ENCODE measurements at places on chromosomes 12 and 14.

DNA sequence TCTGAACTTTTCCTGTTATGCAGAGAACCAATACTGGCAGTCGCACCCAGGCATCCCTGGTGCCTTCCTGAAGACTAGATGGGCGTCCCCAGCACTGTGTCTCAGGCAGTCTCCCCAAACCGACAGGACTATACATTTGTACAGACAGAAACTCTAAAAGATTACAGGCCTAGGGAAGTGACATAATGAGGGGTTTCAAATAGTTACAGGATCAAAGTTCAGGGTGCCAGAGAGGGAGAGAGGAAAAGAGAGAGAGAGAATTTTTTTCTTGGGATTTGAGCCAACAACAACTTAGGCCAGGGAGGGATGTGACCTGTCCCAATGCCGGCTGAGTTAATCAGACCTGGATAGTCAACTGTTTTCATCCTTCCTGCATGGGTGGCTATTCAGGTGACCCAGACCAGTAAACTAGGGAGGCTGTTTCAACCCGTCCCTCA is 9.3 kb upstream of the GMFB start:
- DNase-seq, result no peak

GRCh38 chr14:73750531-73750901 is 36.3 kb upstream of the PNMA1 start:
- no peak for DNase-seq

DNA sequence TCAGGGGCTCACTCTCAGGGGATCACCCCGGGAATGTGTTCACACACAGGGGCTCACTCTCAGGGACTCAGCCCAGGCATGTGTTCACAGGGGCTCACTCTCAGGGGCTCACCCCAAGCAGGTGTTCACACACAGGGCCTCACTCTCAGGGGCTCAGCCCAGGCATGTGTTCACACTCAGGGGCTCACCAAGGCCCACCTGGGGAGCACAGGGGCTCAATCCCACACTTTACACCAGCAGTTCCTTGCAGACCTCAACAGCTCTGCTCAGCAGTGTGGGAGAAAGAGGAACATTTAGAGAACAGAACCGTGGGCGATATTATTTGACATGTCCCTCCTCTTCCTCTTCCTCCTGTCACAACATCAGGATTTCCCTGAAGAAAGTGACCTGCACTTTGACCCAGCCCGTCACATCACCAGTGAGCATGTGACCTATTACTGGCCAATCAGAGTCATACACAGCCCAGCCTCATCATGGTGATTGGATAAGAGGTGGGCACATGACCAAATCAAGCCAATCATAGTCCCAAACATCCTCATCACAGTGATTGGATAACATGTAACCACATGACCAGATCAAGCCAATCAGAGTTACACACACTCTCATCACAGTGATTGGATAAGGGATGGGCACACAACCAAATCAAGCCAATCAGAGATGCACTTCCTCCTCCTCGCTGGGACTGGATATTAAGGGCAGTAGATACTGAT is 359.4 kb upstream of the SFSWAP start:
- DNase-seq, result no peak

- no peak for DNase-seq
Observed at GRCh38 chr14:69460093-69460701, 24.3 kb upstream of the PLEKHD1 start.

- DNase-seq, result peak; percentile 62
Observed at GRCh38 chr12:108441549-108441948, 73.5 kb upstream of the FICD start.

GRCh38 chr12:94074980-94075629 is 73.3 kb upstream of the PLXNC1 start:
- peak; percentile 56 for DNase-seq

DNA sequence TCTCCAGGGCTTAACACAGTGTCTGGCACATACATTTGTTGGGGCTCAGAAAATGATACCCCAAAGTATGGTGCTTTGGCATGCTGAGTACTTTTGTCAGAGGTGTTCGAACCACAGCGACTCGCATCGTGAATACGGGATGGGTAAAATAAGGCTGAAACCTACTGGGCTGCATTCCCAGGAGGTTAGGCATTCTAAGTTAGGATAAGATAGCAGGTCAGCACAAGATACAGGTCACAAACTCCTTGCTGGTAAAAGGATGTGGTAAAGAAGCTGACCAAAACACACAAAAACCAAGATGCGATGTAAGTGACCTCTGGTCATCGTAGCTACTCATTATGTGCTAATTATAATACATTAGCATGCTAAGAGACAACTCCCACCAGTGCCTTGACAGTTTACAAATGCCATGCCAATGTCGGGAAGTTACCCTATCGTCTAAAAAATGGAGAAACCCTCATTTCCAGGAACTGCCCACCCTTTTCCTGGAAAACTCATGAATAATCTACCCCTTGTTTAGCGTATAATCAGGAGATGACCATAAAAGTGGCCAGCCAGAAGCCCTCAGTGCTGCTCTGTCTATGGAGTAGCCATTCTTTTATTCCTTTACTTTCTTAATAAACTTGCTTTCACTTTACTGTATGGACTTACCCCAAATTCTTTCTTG is 3.3 kb upstream of the AEBP2 start:
- no peak for DNase-seq

GRCh38 chr12:65168681-65169319 is 583 bp upstream of the LEMD3 start:
- no peak for DNase-seq

GRCh38 chr12:32921397-32921796 is 24.8 kb upstream of the PKP2 start:
- DNase-seq, result no peak

DNA sequence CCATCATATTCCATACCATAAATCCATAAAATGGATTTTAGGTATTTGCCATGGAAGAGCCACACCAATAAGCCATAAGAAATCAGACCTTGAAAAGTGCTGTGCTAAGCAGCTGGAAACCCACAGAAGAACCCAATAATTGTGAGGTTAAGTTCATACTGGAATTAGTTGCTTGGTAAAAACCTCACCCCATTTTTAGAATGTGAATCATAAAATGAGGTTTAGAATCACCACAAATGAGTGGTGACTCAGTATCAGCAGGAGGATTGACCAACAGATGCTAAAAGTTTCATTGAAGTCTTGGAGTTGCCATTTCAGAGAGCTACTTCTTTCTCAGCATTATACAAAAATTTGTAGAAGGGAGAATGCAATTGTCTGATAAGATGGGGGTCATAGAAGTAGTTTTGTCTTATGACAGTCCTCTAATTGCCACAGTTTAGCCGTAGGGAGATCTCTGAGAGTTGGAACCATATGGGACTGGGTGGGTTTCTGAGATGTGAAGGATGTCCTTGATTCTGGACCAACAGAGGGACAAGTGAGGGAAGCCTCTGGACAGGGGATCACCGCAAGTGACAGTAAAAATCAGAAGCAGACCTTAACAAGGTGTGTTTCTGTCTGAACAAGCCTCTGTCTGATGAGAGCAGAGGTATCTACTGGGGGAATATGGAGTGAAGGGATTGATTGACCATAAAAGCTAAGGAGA is 1.4 kb upstream of the STON2 start:
- DNase-seq, result no peak

DNA sequence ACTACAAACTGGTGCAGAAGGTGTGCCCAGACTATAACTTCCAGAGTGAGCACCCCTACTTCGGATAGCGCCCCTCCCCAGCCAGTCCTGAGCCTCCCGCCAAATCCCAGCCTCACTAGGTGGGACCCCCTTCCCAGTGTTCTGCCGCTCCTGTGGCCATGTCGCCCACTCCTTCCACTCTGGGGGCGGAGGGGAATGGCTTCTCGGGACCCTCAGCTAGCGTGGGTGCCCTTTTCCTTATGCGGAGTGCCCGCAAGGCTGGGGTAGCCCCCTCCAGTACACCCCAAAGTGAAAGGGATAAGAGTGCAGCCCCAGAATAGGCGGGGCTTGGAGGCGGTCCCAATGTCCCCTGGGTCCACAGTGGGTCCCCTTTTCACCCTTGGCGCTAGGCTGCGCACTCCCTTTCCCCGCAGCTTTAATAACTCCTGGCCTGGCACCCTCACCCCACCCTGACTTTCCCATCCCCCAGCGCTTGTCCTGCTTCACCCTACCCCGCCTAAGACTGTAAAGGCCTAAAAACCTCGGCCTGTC is 3.8 kb upstream of the SHMT2 start:
- no peak for DNase-seq

- DNase-seq, result no peak
Observed at GRCh38 chr12:124321556-124322270, 26.8 kb downstream of the RFLNA start.

DNA sequence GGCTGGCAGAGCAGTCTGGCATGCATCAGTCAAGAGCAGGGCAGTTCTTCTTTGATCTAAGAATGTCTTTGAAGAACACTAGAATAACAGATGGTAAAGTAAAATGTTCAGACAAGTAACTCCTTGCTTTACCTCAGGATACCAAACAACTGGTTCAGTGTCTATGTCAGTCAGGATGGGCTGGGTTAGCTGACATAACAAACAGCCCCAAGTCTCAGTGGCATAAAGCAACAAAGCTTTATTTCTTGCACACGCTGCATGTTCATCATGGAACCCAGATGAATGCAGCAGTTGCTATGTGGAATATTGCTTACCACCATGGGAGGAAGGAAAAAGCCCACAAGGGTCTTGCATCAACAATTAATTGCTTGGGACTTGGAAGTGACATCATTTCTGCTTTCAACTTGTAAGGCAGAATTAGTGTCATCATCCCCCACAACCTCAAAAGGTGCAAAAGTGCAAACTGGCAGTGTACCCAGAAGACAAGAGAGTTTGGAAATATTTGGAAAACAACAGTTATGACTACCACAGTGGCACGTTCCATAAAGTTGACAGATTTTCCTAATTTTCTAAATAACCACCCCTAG is 21.2 kb downstream of the GPRC5D start:
- DNase-seq, result no peak

DNA sequence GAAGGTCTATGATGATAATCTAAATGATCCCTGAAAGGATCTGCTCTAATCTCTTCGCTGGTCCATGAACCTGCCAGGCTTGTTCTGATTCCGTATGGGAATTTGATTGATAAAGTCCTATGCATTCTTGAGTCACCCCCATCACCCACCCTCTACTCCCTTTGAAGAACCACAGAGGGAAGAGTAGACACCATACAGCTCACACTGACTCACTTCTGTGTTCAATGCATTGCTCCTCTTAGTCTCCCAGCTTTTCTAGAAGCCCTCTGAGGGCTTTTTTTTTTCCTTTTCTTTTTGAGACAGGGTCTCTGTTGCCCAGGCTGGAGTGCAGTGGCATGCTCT is 18.5 kb upstream of the GPRC5A start:
- DNase-seq, result no peak

GRCh38 chr14:73746520-73747378 is 32.6 kb upstream of the PNMA1 start:
- DNase-seq, result peak; percentile 38

- no peak for DNase-seq
Observed at GRCh38 chr14:50023671-50024490, 92.5 kb downstream of the VCPKMT start.

- no peak for DNase-seq
Observed at GRCh38 chr12:104460973-104461698, 4.4 kb downstream of the CHST11 start.

- no peak for DNase-seq
Observed at GRCh38 chr12:48691826-48692487, 9.9 kb upstream of the KANSL2 start.

- DNase-seq, result no peak
Observed at GRCh38 chr12:54294953-54295566, 5.8 kb downstream of the NFE2 start.

DNA sequence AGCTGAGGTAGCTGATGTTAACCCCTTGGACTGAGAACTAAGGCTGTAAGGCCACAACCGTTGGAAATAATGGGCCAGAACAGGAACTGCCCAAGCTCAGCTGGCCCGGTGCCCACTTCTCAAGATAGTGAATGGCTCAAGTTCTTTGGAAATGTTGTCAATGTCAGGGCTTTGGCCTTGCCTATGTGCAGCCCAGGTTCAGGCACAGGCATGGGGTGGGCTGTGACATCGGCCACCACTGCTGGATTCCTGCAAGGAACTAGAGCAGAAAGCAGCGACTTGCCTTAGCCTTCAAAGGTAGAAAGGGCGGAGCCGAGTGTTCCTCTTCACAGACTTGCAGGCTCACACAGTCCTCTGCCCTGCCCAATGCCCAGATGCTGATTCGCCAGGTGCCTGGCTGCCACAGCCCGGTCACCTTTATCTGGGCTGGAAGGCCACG is 291.2 kb downstream of the ZFP36L1 start:
- no peak for DNase-seq

GRCh38 chr12:63934936-63935335 is 90.4 kb downstream of the SRGAP1 start:
- DNase-seq, result no peak

DNA sequence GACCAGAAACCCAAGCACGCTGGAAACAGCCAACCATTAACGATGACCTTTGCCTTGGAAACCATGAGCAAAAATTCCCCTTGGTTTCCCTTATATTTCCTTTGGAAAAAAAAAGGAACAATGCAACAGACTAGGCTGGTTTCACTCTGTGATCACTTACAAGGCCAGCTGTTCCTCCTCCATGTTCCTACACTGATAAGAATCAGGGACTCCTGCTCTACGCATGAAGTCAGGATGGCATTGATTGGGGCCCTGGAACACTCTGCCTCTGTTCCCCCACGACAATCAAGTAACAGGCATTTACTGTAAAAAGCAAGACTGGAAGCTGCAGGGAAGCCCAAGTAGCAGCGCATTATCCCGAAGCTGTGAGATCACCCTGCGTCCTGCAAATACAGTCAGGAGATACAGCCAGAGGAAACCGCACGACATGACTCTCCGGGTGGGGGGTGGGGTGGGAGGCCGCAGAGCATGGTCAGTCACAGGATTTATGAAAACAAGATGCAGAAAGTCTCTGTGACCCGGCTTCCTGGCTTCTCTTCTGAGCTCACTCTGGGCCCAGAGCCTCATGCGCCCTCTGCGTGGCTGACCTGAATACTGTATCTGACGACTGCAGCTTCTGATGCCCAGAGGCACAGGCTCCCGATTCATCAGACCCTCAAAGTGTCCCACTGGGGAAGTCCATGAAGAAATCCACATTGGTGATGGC is 31.1 kb downstream of the SSH1 start:
- DNase-seq, result no peak

GRCh38 chr14:86237733-86238132 is 707.8 kb downstream of the FLRT2 start:
- DNase-seq, result no peak

- peak; percentile 37 for DNase-seq
Observed at GRCh38 chr12:115013236-115013981, 329.4 kb upstream of the TBX3 start.

- no peak for DNase-seq
Observed at GRCh38 chr12:10247436-10248058, 34.9 kb downstream of the GABARAPL1 start.

DNA sequence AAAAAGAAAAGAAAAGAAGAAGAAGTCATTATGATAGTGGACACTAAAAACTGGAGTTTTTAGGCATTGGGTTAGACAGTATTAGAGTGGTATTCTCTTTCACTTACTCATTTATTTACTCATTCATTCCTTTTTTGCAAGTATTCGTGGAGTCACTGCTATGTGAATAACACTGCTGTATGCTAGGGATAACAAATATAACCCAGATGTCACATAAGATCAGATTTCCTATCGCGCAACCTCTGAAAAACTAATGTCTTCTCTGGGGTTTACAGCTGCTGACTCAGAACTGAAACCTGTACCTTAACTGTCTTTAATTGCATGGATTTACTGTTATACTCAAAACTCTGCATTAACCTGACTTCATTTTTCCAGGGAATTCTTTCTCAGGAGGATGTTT is 353.7 kb downstream of the LRIG3 start:
- DNase-seq, result no peak
